Tibial artery (tissue), 4 donors: ENCODE measurements at places on chromosomes 3 and 15.

GRCh38 chr15:84981711-84982300, at the start of gene PDE8A:
Gene PDE8A, plus strand, starts transcription at chr15:84981856. Its CDS starts 307 bp downstream, at chr15:84982163.
- no peak for DNase-seq

GRCh38 chr15:35956056-35956455, 410.1 kb upstream of the DPH6 start:
- DNase-seq, result no peak

- no peak for DNase-seq
Observed at GRCh38 chr3:34969513-34969912, 669.8 kb upstream of the ARPP21 start.

DNA sequence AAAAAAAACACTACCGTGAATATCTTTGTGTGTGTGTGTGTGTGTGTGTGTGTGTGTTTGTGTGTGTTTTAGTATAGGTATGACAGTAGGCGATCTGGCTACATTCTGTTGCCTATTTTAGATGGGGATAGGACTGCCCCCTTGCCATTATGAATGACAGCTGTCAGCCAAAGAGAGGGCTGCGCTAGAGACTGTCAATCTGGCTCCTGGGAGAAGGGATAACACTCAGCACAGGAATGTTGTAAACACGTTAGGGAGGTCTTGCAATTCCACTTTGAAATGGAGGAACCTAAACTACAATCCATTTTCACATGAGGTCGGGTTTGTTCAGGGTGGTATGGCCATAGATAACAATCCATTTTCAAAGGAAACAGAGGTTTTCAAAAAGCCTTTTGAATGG, 14.1 kb upstream of the ETV5 start:
- DNase-seq, result no peak

DNA sequence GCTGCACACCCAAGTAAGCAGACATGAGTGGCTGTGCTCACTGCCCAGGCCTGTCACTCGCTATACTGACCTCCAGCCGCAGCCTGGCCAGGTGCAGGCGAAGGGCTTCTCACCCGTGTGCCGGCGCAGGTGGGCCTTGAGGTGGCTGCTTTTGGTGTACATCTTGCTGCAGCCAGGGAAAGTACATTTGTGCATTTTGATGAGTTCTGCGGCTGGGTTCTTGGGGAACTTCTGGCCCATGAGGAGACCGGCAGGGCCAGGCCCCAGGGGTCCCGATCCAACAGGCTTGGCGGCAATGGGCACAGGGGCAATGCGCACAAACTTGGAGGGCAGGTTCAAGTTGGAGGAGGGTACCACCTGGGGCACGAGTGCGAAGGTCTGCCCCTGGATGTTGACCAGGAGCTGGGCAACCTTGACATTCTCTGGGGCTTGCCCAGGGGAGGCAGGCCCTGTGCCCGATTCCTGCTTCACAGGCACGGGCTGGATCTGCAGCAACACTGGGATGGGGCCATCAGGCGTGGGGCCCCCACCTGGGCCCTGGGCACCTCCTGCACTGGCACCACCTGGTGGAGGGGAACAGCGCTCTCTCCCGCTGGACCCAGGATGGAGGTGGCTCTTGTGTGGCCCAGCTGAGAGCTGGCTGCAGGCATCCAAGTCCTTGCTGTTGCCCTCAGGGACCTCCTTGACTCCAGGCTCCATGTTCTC, 5.3 kb downstream of the KLF15 start:
- peak; percentile 18 for DNase-seq

DNA sequence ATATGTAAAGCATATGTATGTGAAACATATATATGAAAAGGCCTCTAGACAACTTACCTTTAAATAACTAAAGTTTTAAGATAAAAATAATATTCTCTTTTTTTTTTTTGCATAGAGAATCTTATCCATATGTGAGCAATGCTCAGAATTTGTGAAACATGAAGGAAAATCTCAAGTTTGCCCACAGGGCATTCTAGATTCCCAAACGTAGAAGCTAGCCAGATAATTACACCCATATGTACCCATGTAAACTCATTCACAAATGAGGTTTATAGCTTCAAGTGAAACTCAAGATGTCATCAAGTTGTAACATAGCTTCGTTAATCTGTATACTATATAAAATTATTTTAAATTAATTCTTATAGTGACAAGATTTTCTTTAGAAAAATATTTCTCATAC, 537.3 kb upstream of the NR2F2 start:
- no peak for DNase-seq

- no peak for DNase-seq
Observed at GRCh38 chr15:59349680-59350420, 22.8 kb downstream of the MYO1E start.
